Cortex of kidney (tissue), 1 donor: ENCODE measurements at places on chromosomes 1 and 21.

DNA sequence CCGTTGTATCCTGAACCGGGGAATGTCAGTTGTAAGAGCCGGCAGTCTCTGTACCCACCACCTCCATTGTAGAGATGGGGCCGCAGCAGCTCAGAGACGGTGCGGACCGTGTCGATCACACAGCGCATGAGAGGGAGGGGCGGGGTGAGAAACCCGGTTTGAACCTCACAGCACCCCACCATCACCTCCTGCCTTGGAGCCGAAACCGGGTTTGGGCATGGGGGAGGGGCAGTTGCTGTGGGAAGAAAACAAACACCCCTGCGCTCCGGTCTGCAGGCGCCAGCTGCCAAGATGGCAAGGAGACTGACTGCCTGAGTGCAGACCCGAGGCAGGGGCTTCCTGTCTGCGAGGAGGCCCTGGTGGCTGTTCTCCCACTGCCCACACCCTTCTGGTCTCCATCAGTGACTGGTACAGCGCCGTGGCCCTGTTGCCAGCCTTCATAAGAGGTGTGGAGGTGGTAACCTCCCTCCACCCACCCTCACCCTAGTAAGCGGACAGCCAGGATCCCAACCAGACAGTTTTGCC, 69.2 kb upstream of the SSBP3 start:
- DNase-seq = no peak

- no peak for DNase-seq
Observed at GRCh38 chr1:61950418-61950817, 208.1 kb downstream of the PATJ start.

GRCh38 chr1:15406614-15407559, 2.8 kb upstream of the EFHD2 start:
- DNase-seq = no peak

GRCh38 chr1:195766709-195767108, 841.5 kb downstream of the KCNT2 start:
- no peak for DNase-seq

GRCh38 chr21:46498335-46499050, 39.8 kb downstream of the DIP2A start:
- DNase-seq = no peak

- DNase-seq = no peak
Observed at GRCh38 chr1:56638248-56638647, 6.9 kb upstream of the PRKAA2 start.

- DNase-seq = no peak
Observed at GRCh38 chr1:226541231-226541630, 7.3 kb upstream of the STUM start.

DNA sequence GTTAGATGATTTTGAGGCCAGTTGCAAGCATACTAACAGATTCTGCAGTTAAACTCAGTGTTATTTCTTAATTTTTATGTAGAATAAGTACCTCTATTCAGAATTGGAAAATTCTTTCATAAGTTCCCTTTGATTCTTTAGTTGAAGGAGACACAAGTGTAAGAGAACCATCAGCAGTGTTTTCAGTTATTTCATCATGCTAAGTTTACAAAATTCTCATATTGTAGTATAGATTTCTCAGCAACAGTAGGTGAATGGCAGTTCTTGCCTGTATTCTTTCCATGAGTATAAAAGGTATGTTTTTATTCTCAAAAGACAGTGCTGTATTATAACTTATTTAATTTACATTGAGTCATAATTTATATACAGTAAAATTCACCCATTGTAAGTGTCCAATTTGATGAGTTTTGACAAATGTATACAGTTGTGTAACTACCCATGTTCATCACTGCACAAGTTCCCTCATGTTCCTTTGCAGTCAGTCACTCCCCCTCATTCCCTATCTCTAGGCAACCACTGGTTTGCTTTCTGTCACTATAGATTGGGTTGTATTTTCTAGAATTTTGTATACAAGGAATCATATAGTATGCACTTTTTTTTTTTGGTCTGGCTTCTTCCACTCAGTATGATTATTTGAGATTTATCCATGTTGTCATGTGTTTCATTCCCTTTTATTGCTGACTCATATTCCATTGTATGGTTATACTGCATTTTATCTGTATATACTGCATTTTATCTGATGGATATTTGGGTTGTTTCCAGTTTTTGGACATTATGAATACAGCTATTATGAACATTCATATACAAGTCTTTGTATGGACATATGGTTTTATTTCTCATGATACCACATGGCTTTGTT, 3.9 kb downstream of the RPS6KC1 start:
- DNase-seq = no peak

- DNase-seq = no peak
Observed at GRCh38 chr1:101006553-101006952, 19.0 kb downstream of the DPH5 start.
